ENCODE measurements at places on chromosomes 1 and 21.

- no peak for DNase-seq
These were observed 1.7 kb upstream of the LAMB3 start for GRCh38 chr1:209653915-209654351.

- DNase-seq = no peak
These were observed 72.6 kb downstream of the SNRPE start for GRCh38 chr1:203934027-203934426.

DNA sequence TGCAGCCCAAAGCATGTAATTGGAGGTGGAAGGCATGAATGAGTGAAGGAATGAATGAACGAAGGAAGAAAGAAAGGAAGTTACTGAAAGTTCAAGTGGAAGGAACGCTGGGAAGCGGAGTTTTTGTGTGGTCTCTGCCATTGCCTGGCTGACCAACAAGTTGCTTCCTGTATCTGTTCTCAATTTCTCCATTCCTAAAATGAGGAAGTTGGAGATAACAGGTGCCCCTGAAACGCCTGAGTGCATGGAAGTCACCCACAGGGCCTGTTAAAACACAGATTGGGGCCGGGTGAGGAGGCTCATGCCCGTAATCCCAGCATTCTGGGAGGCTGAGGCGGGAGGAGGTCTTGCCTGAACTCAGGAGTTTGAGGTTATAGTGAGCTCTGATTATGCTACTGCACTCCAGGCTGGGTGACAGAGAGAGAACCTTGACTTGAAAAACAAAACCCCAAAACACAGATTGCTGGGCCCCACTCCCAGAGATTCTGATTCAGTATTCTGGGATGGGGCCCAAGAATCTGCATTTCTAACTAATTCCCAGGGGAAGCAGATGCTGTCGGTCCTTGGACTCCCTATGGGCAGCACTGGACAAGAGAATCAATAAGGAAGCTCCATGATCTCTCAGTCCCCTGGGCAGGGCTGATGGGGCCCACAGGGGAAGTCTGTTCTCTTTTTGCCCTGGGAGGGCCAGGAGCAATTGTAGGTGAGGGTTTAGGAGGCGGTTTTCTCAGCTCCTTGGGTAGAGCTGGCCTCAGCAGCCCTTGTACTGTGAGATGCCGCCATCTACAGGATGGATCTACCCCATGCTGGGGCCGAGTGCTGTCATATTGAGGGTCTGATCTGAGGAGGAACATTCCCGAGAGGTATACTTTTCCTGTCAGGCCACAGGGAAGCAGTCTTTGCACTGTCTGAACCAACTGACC is 3.3 kb upstream of the CNR2 start:
- DNase-seq = no peak

- DNase-seq = no peak
These were observed 58.0 kb upstream of the CTPS1 start for GRCh38 chr1:40921522-40921921.

- DNase-seq = peak; percentile 4
These were observed 48.7 kb downstream of the SPAG17 start for GRCh38 chr1:118136187-118136941.

GRCh38 chr1:214425101-214425500 is 126.3 kb downstream of the PTPN14 start:
- no peak for DNase-seq

GRCh38 chr1:241323514-241324195 is 33.4 kb downstream of the RGS7 start:
- no peak for DNase-seq

- DNase-seq = no peak
These were observed 6.5 kb downstream of the F3 start for GRCh38 chr1:94535095-94535494.

DNA sequence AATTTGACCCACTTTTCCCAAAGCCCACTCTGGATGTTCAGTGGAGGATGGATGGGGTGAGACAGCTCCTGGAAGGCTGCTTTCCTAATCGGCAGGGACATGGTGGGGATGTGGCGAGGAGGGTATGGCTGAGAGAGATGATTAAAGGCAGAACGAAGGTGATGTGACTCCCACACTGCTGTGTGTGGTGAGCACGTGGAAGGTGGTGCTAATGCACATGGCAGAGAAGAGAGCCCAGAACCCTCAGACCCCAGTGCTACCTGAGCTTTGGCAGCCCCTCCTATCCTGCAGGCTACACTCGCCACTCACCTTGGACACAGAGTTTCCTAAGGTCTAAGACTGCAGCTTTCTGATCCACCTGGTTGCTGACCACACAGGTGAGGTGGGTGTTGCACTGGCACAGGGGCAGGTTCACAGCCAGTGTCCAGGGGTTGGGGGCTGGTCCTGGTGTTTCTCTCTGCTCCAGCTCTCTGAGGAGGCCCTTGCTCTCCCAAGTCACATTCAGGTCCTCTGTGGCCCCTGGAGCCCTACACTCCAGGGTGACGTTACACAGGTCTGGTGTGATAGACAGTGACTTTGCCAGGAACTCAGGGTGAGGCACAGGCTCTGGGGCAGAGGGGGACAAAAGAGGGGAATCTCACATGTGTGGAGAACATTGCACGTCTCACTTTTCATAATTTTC is 151.4 kb upstream of the ETV3 start:
- no peak for DNase-seq

GRCh38 chr1:62038594-62039284 is 155.9 kb upstream of the L1TD1 start:
- DNase-seq = no peak

GRCh38 chr1:99599678-99600175 is 46.2 kb upstream of the PALMD start:
- DNase-seq = no peak

GRCh38 chr1:206472886-206473285 is 2.6 kb downstream of the IKBKE start:
- DNase-seq = no peak

- DNase-seq = no peak
These were observed 12.8 kb downstream of the PDE9A start for GRCh38 chr21:42666023-42666747.

- DNase-seq = no peak
These were observed 176.4 kb upstream of the KAZN start for GRCh38 chr1:14421977-14422609.

- no peak for DNase-seq
These were observed 35.6 kb downstream of the CAMSAP2 start for GRCh38 chr1:200774311-200774710.

DNA sequence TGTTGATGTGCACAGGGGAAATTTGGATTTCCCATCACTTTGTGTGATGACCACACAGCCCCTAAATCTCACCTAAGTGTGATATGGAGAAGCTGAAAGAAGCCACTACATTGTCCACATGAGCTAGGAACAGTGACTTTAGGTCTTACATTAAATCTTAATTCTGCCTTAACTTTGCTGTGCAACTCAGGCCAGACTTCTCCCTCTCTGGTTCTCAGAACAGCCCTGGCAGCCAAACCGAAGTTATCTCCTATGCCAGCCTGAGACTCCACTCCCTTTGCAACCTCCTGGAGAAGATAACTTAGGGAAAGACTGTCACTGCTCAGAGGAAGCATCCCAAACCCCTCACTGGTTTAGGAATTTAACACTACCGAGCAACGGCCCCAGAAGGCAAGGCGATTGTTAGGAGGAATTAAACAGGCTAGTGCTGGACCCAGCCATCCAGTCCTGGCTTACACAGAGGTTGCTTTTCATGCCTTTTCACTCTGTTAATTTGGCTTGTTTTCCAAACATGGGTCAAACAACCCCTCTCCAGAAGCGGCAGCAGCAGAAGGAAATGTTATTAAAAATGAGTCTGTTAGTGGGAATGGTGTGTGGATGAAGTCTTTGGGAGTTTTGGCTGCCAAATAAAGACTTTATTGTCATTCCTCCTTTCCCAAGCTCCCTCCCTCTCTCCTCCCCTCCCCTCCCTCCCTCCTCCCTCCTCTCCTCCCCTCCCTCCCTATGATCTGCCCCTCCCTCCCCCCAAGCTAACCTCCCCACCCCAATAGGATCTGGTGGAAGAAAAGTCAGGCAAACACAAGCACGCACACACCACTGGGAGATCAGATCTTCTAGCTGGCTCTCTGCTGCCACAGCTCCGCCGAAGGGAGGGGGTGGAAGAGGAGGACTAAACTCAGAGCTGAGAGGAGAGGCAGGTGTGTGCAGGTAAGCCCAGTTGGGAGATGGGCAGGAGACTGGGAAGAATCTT is at the start of gene PRELP:
TSS of gene PRELP (plus strand) at position 795 of the 970 bp plus-strand sequence. CDS start 7,379 bp downstream, outside the sequence.
- no peak for DNase-seq

- no peak for DNase-seq
These were observed 38.4 kb upstream of the KCNQ4 start for GRCh38 chr1:40745176-40745575.

DNA sequence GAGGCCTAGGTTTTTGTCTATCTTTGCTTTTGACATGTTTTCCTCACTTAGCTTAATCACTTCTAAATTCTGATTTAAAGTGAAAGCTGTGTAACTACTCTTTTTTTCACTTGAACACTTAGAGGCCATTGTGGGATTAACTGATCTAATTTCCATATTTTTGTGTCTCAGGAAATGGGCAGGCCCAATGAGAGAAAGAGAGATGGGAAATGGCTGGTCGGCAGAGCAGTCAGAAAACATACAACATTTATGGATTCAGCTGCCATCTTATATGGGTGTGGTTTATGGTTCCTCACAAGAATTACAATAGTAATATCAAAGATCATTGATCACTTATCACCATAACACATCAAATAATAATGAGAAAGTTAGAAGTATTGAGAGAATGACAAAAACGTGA is 320.8 kb downstream of the PTPRC start:
- no peak for DNase-seq

Measured in stimulated activated CD8-positive, alpha-beta memory T cell treated with anti-CD3 and anti-CD28 coated beads, Interleukin-7, amount 100 ng/mL, for 24 hours (primary cell).